CD4-positive, CD25-positive, alpha-beta regulatory T cell (primary cell): ENCODE measurements at places on chromosomes 7 and 10.
A peak's percentile ranks its signal among the peaks of the same experiment; 100 is the strongest.

DNA sequence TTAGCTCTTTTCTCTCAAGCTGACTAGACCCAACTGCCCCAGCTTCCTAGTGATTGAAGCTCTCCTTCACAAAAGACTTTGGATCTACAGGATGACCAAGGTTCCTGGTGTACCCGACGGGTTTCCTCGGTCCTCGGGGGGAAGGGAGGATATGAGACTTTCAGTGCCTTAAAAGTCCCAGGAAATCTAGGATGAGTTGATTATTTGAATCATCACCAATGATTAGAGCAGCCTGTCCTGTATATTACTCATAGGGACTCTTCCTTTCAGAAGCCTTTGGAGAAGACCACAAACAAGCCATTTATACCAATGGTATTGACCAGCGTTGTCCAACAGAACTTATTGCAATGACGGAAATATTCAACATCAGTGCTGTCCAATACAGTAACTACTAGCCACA is 6.1 kb upstream of the ACTA2 start:
- no peak for DNase-seq

GRCh38 chr7:16585540-16585939 is 58.9 kb downstream of the LRRC72 start:
- no peak for DNase-seq

GRCh38 chr7:121874298-121874697 is 1.3 kb downstream of the PTPRZ1 start:
- no peak for DNase-seq

DNA sequence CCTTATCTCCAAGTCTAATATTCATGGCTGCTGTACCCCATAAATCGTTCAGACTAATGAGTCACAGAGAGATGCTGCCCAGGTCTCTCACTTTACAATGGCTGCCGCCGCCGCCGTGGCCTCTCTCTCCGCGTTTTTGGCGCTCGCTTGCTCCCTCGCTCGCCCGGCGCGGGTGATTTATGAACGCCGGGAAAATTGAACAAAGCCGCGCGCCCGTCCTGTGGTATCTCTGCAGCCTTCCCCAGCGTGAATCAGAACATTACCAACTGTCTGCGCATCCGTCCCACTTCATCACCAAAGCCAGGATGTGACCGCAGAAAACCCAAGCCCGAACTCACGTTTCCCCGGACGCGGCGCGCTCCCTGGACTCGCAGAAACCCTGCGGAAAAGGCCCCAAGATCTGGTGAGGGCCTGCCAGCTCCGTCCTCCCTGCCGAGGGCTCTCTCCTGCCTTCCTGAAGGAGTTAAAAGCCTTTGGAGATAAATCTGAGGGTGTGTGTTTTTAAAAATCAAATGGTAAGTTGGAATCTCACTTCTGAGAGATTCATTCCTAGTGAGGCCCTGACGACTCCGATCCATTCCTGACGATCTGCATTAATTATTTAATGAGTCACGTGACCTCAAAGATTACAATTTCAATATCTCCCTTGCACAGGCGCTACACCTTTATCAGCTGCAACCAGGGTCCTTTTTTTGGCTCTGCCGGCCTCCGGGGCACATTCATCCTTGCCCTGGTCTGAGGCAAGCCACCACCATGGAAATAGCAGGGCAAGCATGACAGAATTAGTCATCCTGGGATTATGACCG is 6.3 kb downstream of the HOXA4 start:
- no peak for DNase-seq

DNA sequence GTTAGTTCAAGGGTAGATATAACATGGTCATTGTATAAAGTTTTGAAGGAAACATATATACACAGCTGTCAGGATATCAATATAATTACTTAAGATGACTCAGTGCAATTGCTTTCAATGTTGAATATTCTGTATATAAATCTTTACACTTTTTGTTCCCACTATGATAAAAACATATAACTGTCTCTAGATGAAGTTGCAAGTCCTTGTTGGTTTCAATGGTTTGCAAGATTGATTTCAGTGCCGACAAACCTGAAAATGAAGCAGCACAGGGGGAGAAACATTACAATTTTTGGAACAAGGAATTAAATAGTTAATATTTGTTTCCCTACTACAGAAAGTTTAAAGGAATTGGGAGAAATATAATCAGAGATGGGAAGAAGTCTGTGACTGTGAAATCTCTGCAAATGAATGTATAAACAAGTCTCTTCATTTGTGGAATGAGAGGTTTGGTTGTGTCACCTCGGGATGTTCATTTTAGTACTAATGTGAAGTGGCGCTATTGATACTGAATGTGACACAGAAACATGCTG is 54.1 kb downstream of the OR13A1 start:
- no peak for DNase-seq

DNA sequence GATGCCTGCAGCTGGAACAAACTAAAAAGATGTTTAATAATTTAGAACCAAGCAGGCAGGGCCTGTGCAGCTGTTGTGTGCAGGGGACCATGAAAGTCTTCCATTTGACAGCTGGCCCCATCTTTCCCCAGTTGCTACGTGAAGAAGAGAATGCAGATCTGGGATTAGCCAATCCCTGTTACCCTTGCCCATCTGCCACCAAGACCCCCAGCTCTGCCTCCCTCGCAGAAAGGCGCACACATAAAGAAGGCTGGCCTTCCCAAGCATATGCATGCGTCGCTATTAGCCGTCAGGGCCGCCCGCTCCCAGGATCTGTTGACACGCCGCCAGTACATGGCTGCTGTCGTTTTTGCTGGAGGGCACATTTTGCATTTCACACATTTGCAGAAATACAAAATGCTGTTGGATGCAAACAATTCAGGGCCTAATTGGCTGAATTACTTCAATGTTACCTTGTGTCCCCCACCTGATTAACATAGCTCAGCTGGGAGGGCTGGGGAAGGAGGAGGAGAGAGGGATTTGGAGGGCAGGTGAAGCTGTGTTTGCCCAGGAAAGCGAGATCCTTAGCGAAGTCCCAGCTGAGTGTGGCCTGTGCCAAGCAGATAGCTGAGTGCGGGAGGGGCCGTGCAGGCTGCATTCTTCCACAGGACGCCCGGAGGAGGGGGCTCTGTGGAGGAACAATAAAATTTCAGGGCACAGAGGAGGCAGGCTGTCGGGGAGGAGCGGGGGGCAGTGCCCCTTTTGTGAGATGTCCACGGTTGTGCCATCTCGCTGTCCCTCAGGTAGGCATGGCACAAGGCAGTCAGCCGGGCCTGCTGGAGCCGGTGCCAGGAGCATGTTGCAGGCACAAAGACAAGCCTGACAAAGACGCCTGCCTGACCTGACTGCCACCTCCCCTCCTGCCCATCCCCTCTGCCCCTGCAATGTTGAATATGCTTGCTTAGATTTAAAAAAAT is 443.0 kb upstream of the MKI67 start:
- DNase-seq, result no peak

DNA sequence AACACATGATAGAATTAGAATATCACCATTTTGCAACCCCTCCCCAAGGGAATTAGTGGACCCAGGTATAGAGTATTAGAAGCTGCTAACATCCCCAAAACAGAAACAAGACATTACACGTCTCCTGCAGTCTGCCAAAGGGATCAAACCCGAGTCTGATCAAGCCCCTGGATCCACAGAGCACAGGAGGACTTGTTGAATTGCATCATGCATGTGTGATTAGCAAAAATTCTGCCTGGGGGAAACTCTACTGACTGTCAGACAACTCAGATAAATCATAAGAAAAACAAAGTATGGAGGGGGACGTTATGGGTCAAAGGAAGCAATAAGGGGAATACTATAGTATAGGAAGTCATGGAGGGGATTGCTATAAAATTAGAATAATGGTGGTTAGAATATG is 116.8 kb upstream of the FGFR2 start:
- no peak for DNase-seq

DNA sequence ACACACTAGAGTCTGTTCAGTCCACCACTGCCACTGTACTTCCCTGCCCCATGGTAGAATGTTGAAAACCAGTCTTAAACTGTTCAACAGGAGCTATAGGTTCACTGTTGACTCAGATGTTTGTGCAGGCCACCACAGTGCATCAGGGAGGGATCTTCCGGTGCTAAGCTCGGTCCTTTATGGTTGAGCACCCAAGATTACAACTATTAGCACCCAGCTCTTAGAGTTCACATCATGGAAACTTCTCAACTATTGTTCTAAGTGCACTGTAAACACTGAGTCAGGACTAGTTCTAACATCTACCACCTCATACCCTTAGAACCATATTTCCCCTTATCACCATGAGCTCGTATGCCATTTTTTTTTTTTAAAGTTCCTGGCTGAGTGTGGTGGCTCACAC is 97.1 kb upstream of the MXI1 start:
- DNase-seq, result no peak

DNA sequence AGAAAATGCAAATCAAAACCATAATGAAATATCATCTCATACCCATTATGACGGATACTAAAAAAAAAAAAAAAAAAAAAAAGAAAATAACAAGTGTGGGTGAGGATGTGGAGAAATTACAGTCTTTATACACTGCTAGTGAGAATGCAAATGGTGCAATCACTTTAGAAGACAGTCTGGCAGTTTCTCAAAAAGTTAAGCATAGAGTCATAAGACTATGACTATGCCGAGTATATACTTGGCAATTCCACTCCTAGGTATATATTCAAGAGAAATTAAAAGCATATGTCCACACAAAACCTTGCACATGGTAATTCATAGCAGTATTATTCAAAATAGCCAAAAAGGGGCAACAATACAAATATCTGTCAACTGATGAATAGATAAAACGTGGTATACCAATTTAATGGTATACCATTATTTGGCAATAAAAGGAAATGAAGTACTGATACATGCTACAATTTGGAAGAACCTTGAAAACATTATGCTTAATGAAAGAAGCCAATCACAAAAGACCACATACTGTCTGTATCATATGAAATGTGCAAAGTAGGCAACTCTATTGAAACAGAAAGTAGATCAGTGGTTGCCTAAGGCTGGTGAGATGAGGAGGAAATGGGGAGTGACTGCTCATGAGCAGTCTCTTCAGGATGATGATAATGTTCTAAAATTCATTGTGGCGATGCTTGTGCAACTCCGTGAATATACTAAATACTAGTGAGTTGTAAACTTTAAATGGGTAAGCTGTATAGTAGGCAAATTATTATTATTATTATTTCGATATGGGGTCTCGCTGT is 90.1 kb upstream of the NANOS1 start:
- DNase-seq, result no peak

DNA sequence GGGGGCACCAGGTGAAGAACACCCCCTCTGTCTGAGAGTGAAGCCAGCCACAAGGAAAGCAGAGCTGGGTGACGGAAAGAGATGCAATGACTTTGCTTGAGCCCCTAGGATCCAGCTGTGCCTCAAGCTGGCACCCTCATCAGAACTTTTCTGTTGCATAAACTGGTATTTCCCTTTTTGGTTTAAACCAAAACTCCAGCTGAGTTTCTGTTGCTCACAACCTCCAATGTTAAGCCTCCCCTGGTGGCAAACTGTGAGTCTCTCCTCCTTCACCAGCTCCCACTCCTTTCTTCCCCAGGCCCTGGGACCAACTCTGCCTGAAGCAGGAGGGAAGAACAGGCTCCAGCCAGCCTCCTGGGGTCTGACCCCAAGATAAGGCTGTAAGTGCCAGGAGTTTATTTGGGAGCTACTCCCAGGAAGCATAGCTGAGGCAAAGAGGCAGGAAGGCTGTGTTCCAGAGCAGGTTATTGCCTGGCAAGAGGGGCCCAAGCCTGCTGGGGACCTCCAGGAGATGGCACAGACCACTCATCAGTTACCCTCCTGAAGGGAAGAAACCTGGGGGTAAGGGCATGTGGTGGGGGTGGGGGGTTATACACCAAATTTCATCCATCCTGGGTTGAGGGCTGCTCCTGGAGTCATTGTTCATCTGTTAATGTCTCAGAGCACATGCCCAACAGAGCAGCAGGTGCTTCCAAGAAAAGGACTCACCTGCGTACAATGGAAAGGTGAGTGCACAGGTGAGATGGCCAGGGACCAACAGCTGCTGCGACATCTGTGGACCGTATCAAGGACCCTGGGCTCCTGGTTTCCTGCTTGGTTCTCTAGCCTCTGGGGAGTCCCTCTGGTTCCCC is 73.3 kb upstream of the NANOS1 start:
- DNase-seq, result no peak

DNA sequence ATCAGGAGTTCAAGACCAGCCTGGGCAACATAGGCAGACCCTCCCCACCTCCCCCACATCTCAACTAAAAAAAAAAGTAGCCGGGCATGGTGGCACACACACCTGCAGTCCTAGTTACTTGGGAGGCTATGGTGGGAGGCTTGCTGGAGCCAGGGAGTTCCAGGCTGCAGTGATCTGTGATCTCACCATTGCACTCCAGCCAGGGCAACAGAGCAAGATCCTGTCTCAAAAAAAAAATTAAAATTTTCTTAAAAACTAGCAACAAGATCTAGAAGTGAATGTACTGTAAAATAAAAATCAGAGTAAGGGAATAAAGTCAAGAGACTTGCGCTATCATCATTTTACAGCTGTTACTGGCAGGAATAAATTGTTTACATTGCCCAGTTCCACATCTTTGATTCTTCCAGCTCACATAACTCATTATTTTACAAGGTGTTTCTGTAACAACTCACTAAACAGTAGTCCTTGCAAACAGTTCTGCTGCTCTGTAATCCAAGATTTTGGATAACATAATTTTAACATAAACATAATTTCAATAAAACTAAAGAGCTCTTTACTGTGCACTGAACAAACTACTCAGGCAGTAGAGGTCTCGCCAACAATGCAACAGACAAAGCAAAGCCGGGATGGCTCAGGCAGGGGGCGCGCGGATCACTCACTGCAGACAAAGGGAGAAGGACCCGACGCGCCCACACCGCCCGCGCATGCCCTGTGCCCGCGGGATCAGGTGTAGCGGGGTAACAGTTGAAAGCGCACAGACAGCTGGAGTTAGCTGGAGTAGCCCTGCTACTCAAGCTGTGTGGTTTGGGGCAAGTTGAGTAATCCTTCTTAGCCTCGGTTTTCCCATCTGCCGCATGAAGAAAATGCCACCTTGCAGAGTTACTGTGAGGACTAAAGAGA is 73.3 kb upstream of the NFE2L3 start:
- peak; percentile 82 for DNase-seq

GRCh38 chr7:3670898-3671297 is 369.8 kb downstream of the SDK1 start:
- DNase-seq, result no peak

DNA sequence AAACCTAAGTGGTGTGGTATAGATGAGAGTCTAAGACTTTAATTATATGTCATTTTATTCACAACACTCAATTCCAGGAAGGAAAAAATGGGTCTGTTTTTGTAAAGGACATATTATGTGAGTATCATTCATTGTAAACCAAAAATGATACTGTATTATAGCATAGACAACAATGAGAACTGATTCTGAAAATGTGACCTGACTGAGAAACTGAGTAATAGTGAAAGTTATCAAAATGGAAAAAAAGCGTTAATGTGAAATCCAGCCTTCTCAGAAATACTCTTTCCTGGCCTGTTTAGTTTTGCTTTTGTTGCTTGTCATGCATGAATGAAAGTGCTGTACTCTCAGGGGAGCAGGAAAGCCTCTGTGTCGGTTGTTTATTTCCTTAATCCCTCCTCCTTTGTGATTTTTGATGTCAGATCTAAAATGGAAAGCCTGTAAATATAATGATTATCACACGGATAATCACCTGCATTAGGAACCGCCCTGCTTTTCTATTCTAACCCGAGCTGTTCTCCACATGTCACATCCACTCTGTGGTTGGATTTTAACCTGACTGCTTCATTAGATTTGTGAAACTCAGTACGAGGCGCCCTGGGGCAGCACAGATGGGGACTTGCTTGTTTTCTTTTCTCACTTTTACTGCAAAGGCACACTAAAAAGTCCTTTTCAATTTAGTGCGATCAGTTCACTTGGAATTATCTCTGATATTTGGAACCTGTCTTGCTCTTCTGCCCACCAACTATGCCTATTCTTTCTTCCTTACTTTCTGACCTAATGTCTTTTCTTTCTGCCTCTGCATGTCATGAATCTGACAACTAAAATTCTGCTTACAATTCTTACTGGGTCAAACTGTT is 240.9 kb upstream of the KAT6B start:
- DNase-seq, result peak; percentile 62
